ENCODE measurements at places on chromosomes 2 and 18.

DNA sequence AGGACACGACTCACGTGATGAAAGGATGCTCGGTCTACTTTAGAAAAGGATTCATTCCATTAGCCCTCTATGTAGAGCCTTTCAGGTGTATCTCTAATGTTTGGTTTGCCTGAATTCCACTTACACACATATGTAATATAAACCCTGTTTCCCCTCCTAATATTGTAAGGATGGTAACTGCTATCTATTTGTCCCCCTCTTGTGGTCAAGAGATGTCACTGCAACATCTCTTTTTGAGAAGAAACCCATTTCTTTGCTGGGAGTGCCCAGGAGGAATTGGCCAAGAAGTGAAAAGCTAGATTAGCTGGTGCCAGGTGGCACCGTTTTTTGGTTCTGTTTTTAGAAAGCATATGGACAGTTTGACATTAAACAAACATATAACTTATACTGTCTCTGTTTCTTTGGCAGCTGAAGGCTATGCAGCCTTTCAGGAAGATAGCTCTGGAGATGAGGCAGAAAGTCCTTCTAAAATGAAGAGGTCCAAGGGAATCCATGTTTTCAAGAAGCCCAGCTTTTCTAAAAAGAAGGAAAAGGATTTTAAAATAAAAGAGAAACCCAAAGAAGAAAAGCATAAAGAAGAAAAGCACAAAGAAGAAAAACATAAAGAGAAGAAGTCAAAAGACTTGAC is 41.2 kb downstream of the RALBP1 start:
- peak; percentile 29 for DNase-seq

DNA sequence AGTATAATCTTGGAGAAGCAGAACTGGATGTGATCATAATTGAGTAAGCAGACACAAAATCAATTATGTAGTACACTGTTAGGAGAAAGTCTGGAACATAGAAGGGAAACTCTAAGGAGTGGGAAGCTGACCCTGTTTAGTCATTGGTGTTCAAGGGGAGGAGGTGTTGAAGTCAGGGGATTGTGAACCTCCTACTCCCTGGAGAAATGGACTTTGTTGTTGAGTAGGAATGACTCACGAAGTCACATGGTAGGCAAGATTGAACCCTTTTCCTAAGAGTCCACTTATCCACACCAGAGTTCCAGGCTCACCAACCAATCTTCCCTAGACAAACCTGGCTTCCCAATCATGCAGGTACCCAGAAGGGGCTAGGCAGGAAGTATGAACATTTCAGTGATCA is 81.0 kb upstream of the BCL11A start:
- DNase-seq, result no peak

- DNase-seq, result no peak
Measured at GRCh38 chr2:210752532-210752931, 196.1 kb downstream of the CPS1 start.

DNA sequence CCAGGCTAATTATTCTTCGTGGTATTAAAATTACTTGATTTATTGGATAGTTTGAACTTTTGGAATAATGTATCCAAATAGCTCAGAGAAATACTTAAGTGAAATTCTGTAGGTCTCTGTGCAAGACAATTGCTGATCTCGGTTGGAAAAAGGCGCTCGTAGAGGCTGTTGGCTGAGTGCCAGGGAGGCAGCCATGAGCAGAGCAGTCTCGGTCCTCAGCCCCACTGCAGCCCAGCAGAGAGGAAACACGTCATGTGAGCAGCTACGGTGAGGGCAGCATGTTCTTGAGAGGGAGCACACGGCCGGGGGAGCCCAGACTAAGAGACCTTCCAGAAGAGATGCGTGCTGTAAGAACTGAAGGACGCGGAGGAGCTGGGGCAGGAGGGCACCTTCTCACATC is 42.5 kb downstream of the DCDC2C start:
- no peak for DNase-seq

- DNase-seq, result no peak
Measured at GRCh38 chr2:181957668-181958067, 28.0 kb upstream of the PPP1R1C start.

DNA sequence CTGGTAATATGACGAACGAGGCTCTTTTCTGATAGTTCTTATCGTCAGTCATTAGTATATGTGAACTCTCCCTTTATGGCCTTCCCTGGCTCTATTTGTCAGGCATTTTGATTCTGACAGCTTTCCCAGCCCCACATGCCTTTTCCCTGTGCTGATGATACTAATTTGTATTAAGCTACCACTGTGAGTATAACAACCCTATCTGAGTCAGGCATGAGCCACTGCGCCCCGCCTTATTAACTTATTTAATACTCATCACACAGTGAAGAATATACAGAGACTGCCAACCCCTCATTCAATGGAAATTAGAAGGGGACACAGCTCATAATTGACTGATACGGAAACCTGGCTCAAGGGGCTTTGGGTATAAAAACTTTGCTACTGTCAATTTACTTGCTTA is 140.0 kb downstream of the NETO1 start:
- no peak for DNase-seq

GRCh38 chr2:47386551-47386950 is 16.4 kb upstream of the MSH2 start:
- no peak for DNase-seq

GRCh38 chr2:215833531-215834162 is 179.7 kb downstream of the MREG start:
- DNase-seq, result no peak

DNA sequence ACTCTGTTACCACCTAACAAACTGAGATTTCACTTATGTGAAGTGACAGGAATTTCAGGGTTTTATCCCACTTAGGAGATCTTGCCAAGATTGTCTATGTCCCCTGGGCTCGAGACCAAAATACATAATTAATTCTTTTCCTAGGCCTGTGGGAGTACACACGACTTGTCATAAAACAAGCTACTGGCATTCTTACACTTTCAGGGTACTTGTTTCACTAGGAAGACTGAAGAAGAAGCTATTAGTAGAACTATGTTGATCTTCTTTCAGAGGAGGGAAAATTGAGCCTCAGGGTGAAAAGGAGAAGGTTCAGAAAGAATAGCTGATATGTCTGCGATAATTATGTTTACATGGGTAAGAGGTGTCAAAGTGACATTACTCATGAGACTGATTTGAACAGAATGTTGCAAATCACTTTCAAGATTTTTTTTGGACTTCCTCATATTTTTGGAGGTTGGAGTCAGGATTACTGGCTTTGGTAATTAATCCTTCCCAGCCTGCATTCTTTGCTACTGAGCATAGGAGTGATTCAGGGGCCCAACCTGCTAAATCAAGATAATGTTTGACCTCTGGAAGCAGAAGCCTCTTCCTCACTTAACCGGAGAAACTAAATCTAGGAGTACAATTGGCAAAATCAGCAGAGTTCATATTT is 240.0 kb upstream of the NT5C1B start:
- no peak for DNase-seq

DNA sequence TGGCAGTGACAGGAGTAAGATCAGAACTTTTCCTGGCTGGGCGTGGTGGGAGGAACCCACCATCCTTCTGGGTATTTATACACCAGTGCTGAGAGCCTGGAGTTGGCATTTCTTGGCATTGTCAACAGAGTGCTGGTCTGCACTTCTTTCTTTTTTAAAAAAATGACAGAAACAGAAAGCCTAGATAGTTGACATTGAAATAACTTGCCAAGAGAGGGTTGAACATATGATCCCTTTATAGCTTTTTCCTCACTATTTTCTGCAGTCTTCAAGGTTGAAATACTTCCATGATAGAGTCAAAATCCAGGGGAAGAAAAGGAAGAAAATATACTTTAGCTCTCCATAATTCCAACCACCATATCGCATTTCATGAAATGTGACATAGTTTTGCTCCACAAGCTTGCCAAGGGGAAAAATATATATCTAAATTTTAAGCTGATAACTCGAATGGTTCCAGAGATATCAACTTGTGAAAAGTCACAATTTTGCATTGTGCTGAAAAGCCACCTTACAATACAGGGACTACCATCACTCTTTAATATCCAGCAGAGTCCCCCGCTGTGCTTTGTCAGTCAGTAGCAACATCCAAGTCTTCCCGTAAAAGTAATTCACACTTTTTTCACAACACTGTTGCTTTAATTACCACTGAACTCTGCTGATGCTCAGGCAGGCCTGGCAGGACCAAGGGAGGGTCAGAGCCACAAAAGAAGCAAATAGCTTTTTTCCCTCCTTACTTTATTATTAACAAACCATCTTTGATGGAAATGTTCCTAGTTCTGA is 764.9 kb upstream of the FANCL start:
- no peak for DNase-seq

DNA sequence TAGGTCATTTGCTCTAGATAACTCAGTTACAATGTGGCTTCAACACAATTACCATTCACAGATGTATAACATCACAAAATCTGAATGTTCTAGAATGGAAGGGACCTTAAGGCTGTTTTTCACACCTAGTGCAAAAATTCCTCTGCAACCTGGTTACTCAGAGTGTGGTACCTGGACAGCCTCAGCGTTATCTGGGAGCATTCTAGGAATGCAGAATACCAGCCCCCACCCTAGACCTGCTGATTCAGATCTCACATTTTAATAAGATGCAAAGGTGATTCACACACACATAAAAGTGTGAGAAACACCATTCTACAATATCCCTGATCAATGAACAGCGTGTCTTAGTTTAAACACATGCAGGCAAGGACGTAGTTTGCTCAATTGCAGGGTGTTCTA is 233.1 kb downstream of the TDRD15 start:
- DNase-seq, result no peak

GRCh38 chr18:59056706-59057492 is 82.8 kb upstream of the SEC11C start:
- DNase-seq, result peak; percentile 63

DNA sequence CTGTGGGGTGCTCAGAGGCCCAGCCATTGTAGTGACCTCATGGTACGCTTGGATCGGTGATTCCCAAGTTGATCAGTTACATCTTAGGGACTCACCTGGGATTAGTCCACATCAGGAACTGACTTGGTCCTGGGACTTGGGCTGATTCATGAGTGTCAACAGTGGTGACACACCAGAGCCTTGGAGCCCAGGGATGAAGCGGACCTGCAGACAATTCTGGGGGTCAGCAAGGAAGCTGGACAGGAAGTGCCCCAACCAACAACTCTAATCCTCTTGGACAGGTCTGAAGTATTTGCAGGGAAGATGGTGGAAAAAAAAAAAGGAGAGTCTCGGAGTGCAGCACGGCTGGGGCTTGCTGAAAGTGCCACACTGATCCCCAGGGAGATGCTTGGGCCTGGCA is 288.6 kb downstream of the PHLPP1 start:
- no peak for DNase-seq

- peak; percentile 49 for DNase-seq
Measured at GRCh38 chr18:48850822-48851598, 99.8 kb downstream of the SMAD7 start.

- no peak for DNase-seq
Measured at GRCh38 chr2:86673986-86674670, 46.0 kb upstream of the RMND5A start.

GRCh38 chr2:85053802-85054201 is 79.4 kb upstream of the TCF7L1 start:
- no peak for DNase-seq

DNA sequence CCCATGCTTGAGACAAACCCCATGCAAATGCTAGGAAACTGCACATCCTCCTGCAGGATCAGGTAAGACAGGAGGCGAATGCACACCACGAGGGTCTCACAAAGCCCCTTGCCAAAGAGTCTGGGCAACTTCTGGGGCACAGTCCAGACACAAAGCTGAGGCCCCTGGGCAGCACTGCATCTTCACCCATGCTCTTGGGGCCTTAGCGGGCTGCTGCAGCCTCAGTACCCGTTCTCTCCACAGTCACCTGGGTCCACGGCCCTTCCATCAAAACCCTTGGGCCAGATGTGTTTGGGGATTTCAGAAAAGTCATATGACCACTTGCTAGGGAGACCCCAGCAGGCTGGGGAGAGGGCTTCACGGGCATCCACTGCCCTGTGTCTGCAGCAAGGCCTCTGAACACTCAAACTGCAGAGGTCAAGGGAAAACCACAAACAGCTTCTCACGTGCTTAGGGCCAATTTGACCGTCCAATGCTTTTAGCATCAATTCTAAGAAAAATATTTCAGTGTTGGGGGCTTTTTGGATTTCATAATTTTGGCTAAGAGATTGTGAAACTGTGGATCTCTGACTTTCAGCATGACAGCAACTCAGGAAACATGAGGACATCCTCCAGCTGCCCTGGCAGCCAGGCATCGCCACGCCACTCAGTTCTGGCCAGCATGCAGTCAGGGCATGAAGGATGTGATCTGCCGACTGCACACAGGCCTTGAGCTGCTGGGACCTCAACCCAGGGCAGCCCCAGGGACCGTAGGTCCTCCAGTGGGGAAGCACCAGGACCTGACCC is 20.0 kb downstream of the PASK start:
- peak; percentile 1 for DNase-seq

DNA sequence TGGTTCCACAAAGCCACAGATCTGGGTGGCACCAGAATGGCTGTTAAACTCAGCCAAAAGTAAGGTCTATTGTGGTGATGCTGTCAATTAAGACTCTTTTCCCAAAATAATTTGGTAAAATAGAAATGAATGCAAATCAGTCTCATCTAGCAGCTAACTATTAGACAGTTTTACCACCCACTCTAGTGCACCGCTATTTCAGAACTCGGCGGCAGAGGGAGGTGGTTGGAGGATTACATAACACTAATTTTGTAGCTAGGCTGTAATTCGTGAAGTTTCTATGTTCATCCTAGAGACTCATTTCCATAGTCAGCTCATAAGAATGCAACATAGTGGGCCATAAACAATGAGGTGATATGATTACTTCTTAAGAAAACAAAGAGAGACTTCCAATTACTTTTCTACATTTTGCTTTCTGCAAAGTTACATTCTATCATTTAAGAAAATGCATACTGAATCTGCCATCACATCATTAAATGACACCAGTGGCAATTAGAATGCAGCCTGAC is 413.8 kb downstream of the FBXO15 start:
- DNase-seq, result no peak

- DNase-seq, result no peak
Measured at GRCh38 chr18:39959839-39960238, 1995.2 kb upstream of the PIK3C3 start.

GRCh38 chr18:11002796-11003195 is 146.6 kb downstream of the PIEZO2 start:
- DNase-seq, result no peak

- no peak for DNase-seq
Measured at GRCh38 chr2:223576873-223577272, 25.3 kb downstream of the SCG2 start.
